ENCODE measurements at places on chromosomes 7 and 10.

DNA sequence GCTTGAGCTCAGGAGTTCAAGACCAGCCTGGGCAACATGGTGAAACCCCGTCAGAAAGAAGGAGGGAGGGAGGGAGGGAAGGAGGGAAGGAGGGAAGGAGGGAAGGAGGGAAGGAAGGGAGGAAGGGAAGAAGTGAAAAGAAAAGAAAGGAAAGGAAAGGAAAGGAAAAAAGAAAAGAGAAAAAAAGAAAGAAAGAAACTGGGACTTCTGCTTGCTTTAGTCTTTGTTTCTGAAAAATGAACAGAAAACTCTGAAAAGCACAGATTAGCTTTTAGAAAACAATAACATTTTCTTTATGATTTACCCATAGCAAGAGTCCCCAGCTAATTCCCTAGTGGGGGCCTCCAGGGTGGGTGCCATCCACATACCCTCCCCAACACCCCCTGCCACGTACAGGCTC, 46.8 kb downstream of the ATOH7 start:
- no peak for DNase-seq

GRCh38 chr10:31346953-31347352, 27.9 kb downstream of the ZEB1 start:
- no peak for DNase-seq

DNA sequence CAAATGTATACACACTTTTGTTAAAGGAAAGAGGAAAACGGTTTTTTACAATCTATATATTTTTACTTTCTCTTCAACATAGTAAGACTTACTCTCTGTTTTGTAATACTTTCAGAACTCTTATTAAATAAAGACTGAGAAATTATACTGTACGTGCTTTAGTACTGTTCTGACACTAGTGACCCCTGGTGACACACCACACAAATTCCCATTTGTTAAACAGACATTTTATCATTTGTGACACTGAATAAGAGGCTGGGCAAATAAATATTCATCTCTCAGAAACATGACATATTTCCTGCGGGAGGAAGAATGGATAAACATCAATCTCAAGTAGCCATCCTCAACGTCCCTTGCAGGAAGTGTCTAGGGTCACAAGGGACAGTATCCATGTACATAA, 68.9 kb upstream of the ZNF33B start:
- DNase-seq = no peak

GRCh38 chr7:117836-118614, 74.3 kb upstream of the FAM20C start:
- DNase-seq = no peak

DNA sequence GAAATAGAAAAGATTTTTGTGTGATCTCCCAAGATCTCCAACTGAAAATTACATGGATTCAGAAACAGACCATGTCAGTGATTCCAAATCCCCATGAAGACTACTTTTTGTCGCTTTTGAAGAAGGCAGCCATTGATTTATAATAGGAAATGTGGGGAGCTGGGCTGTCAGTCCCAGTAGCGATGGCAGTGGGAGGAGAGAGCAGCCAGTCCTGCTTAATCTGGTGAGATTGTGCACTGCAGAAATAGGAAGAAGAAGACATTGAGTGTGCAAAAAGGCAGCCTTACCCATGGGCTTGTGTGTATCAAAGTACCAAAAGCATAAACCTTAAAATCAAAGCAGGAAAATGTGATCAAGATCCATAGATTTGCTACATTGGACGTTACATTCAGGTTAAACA, 4.8 kb downstream of the ADRB1 start:
- DNase-seq = no peak

GRCh38 chr10:127035827-127036226, 130.6 kb downstream of the DOCK1 start:
- no peak for DNase-seq

DNA sequence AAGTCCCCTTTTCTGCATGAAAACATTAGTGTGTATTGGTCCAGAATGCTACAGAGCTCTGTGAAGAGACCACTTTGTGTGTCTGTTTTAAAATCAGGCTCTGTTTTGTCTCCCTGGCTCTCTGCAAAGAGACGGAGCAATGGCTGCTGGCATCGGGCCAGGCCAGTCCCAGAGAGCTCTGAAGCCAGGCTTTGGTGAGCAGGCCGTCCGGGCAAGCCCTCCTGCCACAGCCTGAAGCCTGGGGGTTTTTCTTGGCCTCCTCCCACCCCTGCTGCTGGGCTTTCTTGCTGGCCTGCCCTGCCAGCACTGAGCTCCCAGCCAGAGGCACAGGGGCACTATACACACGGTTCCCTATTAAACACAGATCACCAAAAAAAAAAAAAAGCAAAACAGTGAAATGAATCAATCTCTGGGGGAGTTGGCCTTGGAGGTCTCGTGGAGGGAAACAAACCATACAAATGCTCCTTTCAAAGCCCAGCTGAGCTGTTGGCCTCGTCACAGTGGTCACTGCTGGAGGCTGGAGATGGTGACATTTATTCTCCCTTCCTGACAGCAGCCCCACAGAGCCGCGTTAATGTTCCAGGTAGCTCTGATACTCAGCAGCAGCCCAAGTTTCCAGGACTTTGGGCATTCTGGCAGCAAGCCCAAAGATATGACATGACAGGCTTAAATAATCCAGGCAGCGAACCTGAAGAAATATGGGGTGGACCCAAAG, 237.2 kb downstream of the TCF7L2 start:
- DNase-seq = peak; percentile 80

DNA sequence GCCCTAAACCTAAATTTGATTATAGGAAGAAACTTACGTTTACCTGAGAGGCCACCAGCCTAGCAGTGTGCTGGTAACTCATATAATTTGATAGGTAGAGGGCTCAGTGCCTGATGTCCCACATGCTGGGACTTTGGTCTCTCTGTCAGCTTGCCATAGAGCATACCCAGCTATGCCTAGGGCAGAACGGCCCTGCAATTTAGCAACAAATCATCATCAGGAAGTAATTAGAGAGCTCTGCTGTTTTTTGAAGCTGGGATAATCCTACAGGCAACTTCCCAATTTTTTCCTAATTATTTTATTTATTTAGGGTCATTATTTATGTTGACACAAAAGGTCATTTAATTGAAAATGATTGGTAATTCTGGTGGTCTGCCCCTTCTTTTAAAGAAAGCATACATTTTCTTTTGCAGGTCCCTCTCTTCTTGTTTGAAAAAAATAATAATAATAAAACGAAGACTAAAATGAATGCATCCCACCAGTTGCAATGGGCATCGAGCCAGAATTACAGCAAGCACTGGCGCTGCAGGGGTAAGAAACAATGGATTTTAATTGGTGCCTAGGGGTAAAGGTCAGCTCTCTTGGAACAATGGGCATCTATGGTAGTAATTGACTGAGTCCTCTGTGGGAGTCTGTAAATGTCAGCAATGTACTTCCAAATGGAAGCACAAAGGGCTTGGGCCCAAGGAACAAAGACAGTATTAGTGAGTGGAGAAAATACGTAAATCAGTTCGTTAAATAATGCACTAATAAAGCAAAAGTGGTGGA, 348.0 kb downstream of the SORCS1 start:
- no peak for DNase-seq

- peak; percentile 79 for DNase-seq
These were observed at the start of gene BMI1 for GRCh38 chr10:22320591-22321155. Gene BMI1 (plus strand): TSS chr10:22321099. CDS start chr10:22326450, 5,351 bp downstream.

- DNase-seq = no peak
These were observed 25.4 kb upstream of the ST8SIA6 start for GRCh38 chr10:17479822-17480221.

- DNase-seq = no peak
These were observed 70.1 kb downstream of the ST7 start for GRCh38 chr7:117023325-117023854.

GRCh38 chr10:72274730-72275350, 1.1 kb downstream of the DDIT4 start:
- DNase-seq = peak; percentile 44

DNA sequence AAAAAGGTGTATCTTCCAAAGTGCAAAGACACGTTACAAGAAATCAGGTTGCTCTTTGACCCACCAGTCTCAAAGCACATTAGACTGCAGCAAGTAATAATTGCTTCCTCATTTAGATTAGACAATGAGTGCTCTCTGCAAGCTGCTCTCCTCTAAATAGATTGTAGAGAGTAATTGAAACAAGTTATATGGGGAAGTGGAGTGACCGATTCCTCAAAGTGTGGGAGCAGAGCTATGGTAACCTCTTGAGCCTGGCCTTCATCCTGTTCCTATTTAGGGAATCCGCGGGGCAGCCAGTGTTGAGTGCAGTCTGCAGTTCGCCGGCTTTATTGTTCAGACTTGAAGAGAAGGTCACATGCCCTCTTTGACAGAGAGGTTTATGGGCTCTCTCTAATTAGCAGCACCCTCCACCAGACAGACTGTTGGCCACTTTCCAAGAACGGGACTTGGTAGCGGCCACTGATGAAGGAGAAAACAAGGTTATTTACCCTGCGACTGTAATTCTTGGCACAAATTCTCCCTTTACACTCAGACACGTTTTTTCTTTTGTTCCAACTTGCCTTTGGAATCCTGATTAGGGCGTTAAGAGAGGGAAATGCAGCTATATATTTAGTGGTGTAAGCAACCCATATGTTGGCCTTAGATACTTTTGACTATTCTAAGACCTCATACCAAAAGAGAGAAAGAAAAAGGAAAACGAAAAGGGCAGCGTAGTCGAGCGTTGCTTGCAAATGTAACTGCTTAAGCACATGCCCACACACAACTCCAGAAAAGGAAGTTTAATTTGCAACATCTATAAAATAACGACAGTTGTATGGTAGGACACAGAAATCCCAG, 107.5 kb downstream of the REEP3 start:
- peak; percentile 59 for DNase-seq

DNA sequence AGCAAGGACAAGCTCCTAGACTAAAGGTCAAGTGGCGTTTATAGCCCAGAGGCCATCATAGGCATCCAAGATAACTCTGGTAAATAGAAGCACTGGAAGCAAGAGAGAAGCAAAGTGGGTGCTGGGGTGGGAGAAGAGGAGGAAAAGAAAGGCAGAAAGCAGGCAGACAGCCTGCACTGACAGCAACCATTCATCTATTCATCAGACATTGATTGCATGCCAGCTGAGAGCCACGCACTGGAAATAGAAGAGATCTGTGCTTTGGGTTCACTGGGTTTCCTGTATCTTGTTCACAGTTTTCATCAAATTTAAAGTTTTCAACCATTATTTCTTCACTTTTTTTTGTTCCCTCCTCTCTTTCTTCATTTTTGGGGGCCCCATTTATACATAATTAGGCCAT, 4.7 kb upstream of the SLIT1 start:
- no peak for DNase-seq

- DNase-seq = no peak
These were observed 18.3 kb downstream of the VOPP1 start for GRCh38 chr7:55554038-55554437.

- no peak for DNase-seq
These were observed 22.3 kb downstream of the AMZ1 start for GRCh38 chr7:2710286-2710655.

DNA sequence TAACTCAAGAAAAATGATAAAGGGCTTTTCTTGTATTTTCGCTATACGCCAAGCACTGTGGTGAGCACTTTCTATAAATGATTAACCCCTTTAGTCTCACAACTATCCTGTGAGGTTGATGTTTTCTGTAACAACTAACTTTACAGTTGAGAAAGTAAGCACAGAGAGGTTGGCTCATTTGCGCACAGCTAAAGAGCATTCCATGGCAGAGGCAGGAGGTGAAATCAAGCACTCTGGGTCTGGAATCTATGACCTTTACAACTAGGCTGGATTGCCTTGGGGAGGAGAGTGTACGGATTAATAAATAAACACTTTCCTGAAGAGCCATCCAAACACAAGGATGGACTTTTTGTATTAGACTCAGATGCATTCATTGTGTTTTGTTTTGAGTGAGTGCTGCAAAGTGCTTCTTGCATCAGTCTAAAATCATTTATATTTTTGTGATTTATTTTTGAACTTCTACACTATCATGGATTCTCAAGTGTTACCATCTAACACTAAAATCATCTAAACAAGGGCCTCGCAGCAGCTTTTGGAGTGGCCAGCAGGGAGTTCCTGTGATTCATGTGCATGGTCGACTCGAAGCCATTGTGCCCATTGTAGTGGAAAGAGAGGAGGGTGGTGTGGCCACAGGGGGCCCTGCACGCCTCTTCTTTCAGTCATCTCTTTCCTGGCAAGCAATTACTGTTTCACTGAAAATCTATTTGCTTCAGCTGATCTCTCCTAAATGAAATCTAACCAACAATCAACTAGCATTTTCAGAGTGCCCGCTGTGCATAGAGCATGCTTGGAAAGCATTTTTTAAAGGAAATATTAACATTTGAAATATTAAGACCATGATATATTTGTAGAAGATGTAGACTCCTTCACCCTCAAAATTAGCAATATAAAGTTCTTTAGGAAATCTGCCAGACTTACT, 633.4 kb upstream of the COBL start:
- no peak for DNase-seq

GRCh38 chr10:25094590-25094989, 78.2 kb downstream of the THNSL1 start:
- no peak for DNase-seq

GRCh38 chr7:43083106-43083505, 29.3 kb upstream of the HECW1 start:
- no peak for DNase-seq

DNA sequence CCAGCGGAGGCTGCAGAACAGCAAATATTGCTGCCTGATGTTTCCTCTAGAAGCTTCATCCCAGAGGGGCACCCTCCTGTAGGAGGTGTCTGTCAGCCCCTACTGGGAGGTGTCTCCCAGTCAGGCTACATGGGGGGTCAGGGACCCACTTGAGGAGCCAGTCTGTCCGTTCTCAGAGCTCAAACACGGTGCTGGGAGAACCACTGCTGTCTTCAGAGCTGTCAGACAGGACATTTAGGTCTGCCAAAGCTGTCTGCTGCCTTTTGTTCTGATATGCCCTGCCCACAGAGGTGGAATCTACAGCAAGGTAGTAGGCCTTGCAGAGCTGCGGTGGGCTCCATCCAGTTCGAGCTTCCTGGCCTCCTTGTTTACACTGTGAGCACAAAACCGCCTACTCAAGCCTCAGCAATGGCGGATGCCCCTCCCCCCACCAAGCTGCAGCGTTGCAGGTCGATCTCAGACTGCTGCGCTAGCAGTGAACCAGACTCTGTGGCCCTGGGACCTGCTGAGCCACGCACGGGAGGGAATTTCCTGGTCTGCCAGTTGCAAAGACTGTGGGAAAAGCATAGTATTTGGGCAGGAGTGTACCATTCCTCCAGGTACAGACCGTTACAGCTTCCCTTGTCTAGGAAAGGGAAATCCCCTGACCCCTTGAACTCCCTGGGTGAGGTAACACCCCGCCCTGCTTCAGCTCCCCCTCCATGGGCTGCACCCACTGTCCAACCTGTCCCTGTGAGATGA, 17.7 kb upstream of the MINDY3 start:
- no peak for DNase-seq

GRCh38 chr10:62056698-62057097, 155.2 kb downstream of the ARID5B start:
- DNase-seq = no peak

GRCh38 chr10:31646519-31646918, 282.1 kb downstream of the ARHGAP12 start:
- DNase-seq = no peak

GRCh38 chr7:33137103-33137502, 7.7 kb downstream of the BBS9 start:
- no peak for DNase-seq

GRCh38 chr7:129643550-129644170, 32.1 kb downstream of the NRF1 start:
- no peak for DNase-seq
